Fibroblast of skin of back (primary cell): ENCODE measurements at places on chromosomes 2 and 18.

DNA sequence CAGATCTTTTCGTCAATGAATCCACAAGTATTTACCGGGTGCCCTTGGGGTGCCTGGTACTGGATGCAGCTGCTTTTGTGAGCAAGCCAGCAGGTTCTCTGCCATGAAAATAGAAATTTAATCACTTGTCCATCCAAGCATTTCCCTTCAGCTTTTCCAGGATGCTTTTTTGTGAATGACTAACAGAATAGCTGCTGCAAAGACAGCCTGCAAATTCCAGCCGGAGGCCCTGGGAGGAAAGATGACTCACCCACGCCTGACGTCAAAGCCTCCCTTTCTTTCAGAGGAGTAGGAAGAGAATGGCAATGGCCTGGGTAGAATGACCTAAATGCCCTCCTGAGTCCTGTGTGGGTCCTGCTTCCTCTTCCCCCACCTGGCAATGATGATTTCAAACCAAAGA is 111.9 kb downstream of the AP1S3 start:
- peak; percentile 97 for DNase-seq

GRCh38 chr2:77232909-77233425 is 289.2 kb downstream of the LRRTM4 start:
- no peak for DNase-seq

DNA sequence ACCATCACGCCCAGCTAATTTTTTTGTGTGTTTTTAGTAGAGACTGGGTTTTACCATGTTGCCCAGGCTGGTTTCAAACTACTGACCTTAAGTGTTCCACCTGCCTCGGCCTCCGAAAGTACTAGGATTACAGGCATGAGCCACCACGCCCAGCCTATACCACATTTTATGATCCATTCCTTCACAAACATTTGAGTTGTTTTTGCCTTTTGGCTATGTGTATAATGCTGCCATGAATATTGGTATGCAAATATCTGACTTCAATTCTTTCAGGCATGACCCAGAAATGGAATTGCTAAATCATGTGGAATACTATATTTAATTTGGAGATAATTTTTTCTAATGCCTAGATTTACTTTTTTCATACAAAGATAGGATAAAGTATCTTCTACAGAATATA is 68.6 kb downstream of the TTC27 start:
- no peak for DNase-seq

- no peak for DNase-seq
Observed at GRCh38 chr2:24399434-24400206, 39.3 kb upstream of the ITSN2 start.

DNA sequence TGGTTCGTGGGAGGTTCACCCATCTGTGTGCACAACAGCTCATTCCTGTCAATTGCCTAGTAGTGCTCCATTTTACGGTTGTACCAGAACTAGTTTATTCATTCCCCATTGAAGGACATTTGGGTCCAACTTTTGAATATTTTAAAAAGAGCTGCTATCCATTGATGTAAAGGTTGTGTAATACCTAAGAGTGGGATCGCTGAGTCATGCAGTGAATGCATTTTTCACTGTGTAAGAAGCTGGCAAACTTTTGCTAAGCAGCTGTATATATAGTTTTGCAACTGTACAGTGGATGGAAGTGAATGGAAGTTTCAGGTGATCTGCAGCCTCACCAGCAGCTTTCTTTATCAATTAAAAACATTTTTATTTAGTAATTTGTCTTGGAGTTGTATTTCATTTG is 104.5 kb downstream of the DCDC2C start:
- DNase-seq, result peak; percentile 43

DNA sequence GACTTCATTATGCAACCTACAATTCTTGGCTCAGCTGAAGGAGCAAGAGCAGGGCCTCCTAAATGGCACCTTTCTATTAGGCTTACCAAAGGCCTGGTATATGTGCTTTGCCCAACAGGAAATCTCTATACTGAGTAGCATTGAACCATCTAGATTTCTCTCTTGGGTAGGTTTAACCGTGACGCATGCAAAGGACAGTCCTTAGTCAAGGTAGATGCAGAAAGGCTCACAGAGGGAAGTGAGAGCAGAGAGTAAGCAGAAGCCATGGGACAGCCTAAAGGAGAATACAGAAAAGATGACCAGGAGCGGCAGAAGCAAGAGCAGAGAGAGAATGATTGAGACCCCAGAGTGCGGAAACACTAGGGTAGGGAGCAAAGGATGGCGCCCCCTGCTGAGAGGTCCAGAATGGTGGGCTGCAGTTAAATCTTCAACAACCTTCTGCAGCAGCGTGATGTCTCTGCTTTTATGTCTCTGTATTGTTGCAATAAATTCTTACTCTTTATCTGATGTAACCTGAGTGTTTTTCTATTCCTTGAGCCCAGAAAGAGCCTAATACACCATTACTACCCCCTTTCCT is 4.7 kb upstream of the OSBPL1A start:
- DNase-seq, result no peak

- DNase-seq, result no peak
Observed at GRCh38 chr2:8514796-8515758, 166.8 kb upstream of the ID2 start.

GRCh38 chr2:128536925-128537620 is 218.4 kb upstream of the HS6ST1 start:
- peak; percentile 98 for DNase-seq
